Stimulated activated CD8-positive, alpha-beta memory T cell treated with anti-CD3 and anti-CD28 coated beads, Interleukin-4, amount 100 ng/mL, for 4 hours (primary cell): ENCODE measurements at places on chromosomes 1 and 21.

DNA sequence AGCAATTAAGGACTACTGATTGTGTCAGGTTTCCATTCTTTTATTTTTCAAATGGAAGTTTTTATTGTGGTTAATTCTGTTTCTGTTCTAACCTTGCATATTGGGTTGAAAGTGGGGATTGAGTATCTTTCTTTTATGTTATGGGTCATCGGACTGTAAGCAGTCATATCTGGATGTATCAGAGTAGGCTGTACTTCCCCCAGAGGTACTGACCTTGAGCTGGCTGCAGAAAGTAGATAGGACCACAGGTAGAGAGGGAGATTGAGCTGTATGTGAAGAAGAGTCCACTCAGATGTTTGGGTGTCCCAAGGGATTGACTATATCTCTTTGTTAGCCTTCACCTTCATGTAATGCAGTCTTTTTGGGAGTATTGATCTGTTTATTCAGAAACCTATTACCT is 20.5 kb upstream of the ALG14 start:
- no peak for DNase-seq

GRCh38 chr21:29305561-29305960 is 6.8 kb downstream of the BACH1 start:
- no peak for DNase-seq

GRCh38 chr1:3323796-3324703 is 130.4 kb upstream of the ARHGEF16 start:
- DNase-seq = no peak

- no peak for DNase-seq
These were observed 8.4 kb upstream of the PDZK1IP1 start for GRCh38 chr1:47198214-47198613.

GRCh38 chr1:181630398-181630797 is 147.1 kb downstream of the CACNA1E start:
- no peak for DNase-seq

- no peak for DNase-seq
These were observed 1881.7 kb downstream of the MRPL39 start for GRCh38 chr21:23725576-23725975.

GRCh38 chr1:14516974-14517840 is 81.3 kb upstream of the KAZN start:
- DNase-seq = no peak

- DNase-seq = no peak
These were observed 163.6 kb downstream of the PAPPA2 start for GRCh38 chr1:176626572-176627061.

GRCh38 chr1:74729741-74730478 is 2.9 kb downstream of the CRYZ start:
- DNase-seq = no peak

GRCh38 chr1:67711855-67712212 is 26.8 kb downstream of the GADD45A start:
- no peak for DNase-seq

DNA sequence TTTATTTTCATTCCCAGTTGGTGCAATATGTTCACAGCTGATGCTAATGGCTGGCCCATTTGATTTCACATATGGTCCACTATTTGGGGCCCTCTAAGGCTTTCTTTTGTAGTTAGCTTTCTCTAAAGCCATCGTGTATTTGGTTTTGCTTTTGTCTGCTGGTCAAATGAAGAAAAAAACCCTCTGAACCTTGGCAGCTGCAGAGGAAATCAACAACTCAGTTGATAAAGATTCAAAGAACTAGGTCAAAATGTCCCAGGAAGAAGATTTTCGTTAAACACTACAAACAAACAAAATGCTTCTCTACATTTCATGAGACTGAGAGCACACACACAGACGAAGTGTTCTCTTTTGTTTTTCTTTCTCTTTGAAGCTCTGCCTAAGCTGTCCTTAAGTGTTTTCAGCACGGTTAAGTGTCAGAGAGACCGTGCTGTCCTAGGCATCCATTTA is 655.0 kb downstream of the RWDD3 start:
- DNase-seq = no peak

DNA sequence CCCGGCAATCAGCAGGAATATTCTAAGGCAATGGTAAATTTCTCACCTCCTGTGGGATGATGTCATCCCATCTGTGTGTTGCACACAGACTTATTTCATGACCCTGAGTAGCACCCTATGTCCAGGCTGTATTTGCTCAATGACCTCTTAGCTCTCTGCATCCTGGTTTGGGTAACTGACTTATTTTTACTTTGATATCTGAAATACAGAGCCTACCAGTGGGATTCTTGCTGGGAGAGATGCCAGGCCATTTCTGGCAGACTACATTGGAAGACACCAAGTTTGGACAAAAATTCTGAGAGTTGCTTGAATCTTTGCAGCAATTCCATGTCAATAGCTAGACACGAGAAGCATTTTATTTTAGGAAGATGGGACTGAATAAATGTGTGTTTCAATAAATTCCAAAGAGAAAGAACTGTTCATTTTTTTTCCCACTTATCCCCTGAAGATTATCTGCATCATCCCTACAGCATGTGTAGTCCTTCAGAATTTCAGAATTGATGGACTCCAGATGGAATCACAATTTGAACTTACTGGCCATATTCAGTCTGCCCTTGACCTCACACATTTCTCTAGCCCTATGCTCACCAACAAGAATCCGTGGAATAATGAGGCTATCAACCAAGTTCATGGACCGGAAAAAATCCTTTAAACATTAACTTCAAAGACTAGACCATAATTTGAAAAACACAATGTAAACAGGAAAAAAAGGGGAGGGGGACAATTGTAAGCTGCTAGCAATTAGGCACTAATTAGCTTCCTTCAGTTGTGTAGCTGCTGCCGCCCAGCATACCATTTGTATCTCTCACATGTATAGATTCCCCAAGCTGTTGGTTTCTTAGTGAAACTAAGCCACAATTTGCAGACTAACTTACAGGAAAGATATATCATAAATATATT is 226.5 kb downstream of the HMCN1 start:
- DNase-seq = no peak

- no peak for DNase-seq
These were observed 10.1 kb upstream of the CNN3 start for GRCh38 chr1:94936861-94937620.

DNA sequence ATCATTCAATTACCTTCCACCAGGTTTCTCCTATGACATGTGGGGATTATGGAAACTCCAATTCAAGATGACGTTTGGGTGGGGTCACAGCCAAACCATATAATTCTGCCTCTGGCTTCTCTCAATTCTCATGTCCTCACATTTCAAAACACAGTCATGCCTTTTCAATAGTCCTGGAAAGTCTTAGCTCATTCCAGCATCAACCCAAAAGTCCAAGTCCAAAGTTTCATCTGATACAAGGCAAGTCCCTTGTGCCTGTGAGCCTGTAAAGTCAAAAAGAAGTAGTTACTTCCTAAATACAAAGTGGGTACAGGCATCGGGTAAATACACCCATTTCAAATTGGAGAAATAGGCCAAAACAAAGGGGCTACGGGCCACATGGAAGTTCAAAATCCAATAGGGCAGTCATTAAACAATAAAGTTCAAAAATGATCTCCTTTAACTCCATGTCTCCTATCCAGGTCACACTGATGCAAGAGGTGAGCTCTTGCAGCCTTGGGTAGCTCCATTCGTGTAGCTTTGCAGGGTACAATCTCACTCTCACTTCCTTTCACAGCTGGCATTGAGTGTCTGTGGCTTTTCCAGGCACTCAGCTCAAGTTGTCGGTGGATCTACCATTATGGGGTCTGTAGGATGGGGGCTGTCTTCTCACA is 112.9 kb downstream of the FCRL5 start:
- DNase-seq = no peak

DNA sequence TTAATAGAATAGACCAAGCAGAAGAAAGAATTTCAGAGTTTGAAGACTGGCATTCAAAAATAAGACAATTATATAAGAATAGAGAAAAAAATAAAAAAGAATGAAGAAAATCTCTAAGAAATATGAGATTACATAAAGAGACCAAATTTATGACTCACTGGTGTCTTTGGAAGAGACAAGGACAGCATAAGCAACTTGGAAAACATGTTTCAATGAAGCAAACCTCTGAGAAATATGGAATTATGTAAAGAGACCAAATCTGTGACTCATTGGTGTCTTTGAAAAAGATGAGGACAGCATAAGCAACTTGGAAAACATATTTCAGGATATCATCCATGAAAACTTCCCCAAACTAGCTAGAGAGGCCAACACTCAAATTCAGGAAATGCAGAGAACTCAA is 60.4 kb upstream of the LYPLAL1 start:
- no peak for DNase-seq

GRCh38 chr1:65792669-65793358 is at the start of gene PDE4B:
PDE4B (plus strand) TSS chr1:65792895.
- no peak for DNase-seq

- no peak for DNase-seq
These were observed 42.3 kb upstream of the SLC6A9 start for GRCh38 chr1:44073528-44073927.

DNA sequence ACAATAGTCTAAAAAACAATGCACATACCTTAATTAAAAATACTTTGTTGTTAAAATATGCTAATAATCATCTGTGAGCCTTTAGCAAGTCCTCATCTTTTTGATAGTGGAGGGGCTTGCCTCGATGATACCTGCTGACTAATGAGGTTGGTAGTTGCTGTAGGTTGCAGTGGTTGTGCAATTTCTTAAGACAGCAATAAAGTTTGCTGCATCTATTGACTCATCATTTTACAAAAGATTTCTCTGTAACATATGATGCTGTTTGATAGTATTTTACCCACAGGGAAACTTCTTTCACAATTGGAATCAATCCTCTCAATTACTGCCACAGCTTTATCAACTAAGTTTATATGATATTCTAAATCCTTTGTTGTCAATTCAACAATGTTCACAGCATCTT is 7.6 kb downstream of the C1orf87 start:
- no peak for DNase-seq

DNA sequence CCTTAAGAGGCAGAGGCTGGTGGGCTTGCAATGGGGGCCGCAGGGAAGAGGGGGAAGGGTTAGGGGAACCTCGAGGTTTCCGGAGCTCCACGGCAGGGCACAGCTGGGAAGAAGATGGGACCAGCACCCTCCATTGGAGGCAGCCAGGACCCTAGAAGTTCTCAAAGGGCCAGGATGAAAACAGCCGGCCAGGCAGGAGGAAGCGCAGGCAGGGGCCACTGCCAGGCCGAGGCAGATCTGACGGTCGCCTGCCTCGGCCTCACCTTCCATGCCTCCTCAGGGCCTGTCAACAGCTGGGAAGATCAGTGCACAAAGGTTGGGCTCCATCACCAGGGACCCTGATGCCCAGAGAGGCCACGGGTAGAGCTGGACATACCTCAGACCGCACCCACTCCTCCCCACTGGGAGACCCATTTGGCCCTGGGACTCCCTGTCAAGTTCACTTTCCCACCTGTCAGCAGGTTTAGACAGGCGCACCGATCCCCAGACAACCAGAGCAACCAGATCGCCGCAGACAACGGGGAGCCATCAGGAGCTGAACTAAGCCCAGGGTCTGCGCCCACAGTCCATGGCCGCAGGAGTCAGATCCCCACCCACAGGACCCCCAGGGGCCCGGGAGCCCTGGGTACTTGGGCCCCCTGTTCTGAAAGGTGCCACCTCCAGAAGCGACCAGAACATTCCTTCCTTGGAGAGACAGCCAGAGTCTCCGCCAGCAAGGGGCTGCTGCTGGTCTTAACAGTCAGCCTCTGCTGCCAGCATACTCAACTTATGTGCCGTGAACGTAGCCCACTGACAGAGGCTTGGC is 2.2 kb downstream of the SLC19A1 start:
- DNase-seq = no peak

- no peak for DNase-seq
These were observed 12.0 kb downstream of the SLC30A7 start for GRCh38 chr1:100907887-100908286.

GRCh38 chr1:166489670-166490436 is 323.1 kb upstream of the FAM78B start:
- no peak for DNase-seq

DNA sequence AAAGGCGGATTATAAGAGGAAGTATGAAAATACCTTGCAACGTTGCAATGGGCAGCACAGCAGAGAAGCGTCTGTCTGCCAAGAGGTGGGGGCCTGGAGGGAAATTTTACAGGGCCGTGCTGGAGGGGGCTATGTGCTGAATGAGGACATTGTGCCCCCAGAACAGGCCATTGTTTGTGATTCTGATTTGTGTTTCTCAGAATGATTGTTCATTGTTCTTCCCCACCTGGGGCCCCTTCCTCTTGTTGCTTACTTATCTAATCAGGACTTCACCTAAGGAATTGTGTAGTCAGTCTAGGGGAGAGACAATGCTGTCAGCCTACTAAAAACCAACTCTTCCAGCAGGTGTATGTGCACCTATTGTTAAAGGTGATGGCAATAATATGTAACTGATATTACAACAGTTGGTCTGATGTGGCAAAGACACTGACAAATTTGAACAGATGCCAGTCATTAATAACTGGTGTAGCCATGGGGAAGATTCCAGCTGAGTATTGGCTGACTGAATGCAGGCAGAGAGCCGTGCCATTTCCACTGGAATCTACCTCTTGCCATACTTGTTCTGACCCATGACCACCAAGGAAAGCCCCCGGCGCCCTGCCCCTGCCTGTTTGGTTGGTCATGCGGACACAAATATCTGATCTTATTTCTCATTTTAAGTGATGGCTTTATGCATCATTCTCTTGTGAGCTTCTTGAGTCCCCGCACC is 45.2 kb upstream of the PSEN2 start:
- DNase-seq = no peak

GRCh38 chr1:69952676-69953075 is 252.7 kb downstream of the LRRC40 start:
- no peak for DNase-seq

DNA sequence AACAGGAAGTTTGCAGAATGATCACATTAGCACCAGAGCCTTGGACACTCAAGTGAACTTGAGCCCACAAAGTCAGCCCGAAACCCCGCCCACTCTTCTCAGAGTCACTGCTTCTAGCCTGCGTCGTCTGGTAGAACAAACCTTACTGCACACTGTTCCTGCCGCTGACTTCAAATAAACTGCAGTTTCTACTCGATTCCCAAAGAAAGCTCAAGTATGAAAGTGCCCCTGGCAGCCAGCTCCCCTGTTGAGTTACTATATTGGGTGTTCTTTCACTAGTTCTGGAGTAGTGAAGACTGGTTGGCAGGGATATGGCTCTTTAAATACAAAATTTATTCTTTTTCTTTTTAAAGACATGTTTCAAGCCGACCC is 164.7 kb downstream of the GALNT2 start:
- no peak for DNase-seq

GRCh38 chr1:235416662-235417049 is 49.4 kb downstream of the TBCE start:
- DNase-seq = no peak

GRCh38 chr1:186403632-186404031 is 28.0 kb downstream of the ODR4 start:
- DNase-seq = no peak

GRCh38 chr1:175130649-175131045 is 61.9 kb downstream of the KIAA0040 start:
- DNase-seq = no peak
